Activated CD8-positive, alpha-beta memory T cell treated with anti-CD3 and anti-CD28 coated beads for 48 hours (primary cell): ENCODE measurements at places on chromosomes 4 and X.

GRCh38 chr4:37381040-37381668 is 136.6 kb downstream of the NWD2 start:
- no peak for DNase-seq

- DNase-seq: peak; percentile 61
Observed at GRCh38 chrX:40735325-40736169, at the start of gene MED14. TSS of gene MED14 (minus strand) at chrX:40735542. CDS start at chrX:40735412, 130 bp downstream.

DNA sequence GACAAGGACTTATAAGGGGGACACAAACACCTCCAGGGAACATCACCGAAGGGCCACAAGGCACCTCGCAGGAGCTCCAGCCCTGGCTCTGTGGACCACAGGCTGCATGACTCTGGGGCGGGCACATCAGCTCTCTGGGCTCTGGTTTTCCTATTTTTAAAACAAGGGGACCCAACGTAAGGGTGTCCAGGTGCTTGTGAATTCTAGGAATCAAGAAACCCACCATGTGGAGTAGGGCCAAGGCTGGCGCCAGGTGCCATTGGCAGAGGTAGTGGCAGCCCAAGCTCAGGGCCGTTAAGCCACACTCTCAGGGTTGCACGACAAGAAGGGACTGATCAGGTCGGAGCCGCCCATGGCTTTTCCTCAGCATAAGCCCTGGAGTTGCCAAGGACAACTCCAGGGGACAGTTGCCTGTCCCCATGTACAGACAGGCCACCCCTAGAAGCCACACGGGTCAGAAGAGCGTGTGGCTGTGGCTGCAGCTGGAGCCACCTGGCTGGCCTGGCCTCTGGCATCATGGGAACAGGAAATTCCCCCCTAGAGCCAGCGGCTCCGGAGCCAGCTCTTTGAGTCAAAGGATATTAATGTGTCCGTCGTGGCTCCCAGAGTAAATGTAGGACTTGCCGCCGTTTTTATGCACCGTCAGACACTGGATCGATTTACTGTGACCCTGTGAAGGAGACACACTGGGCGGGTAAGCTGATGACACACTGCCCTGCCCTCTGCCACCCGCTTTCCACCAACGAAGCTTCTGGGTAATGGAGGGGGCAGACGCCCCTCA is 32.5 kb downstream of the WDR1 start:
- DNase-seq: no peak

GRCh38 chr4:2648159-2648814 is 107.8 kb downstream of the TNIP2 start:
- DNase-seq: no peak

GRCh38 chr4:174696657-174697056 is 132.4 kb downstream of the GLRA3 start:
- DNase-seq: no peak

GRCh38 chr4:37710491-37710890 is 24.3 kb upstream of the RELL1 start:
- DNase-seq: no peak

DNA sequence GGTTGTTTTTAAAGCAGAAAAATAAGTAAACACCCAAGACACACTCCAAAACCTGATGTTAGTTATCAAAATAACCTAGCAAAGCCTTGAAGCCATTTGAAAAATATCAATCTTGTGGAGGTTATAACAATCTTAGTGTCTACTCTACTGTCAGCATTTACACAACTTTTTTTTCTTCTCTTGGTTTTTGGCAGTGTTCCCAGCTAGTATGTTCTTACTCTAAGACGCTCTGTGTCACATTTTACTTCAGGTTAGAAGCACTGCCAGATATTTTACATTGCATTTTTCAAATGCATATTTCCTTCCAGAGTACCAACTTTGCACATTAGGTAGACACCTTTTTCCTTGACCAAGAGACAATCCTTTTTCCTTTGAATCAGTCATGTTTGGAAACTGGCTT is 114.0 kb upstream of the INPP4B start:
- no peak for DNase-seq

DNA sequence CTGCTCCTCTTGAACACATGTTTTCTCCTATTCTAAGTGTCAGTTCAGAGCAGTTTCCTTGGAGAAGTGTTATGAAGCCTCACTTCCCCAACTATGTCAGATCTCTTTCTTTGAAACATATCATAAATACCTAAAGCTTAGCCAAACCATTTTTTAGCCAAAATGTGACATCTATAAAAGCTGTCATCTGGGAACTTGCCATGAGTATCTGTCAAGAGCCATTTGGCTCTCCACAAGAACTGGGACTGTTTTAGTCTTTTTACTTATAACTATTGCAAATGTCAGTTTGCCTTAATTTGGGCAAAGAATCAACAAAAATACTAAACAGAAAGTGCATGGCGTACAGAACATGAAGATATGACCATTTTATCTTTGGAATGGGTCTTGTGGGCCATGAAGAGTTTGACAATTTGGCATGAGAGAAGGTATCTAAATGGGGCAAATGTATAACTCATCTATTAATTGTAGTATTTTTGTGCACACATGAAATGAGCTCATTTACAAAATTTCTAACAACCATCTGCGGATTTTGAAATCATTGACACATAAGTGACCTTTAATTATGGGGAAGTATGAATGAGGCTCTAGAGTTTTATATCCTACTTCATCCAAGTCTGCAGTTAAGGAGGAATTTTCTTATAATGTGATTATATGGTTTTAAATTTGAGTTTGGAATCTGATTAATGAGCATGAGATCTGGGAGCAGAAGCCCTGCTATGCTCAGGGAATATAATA is 129.1 kb upstream of the PACRGL start:
- DNase-seq: no peak

- DNase-seq: no peak
Observed at GRCh38 chrX:38935561-38935960, 134.3 kb downstream of the MID1IP1 start.

DNA sequence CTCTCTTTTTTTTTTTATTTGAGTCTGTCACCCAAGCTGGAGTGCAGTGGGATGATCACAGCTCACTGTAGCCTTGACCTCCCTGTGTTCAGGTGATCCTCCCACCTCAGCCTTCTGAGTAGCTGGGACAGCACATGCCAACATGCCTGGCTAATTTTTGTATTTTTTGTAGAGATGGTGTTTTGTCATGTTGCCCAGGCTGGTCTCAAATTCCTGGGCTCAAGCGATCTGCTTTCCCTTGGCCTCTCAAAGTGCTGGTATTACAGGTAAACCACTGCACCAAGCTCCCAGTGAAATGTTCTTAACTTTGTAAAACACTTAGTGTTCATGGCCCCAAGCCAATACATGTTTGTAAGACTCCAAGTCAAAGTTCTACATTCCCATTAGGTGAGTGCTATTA is 316.1 kb downstream of the KCTD8 start:
- DNase-seq: no peak

- DNase-seq: no peak
Observed at GRCh38 chr4:1427010-1427409, 20.8 kb upstream of the NKX1-1 start.

GRCh38 chrX:40167233-40167849 is 69.6 kb upstream of the BCOR start:
- no peak for DNase-seq

DNA sequence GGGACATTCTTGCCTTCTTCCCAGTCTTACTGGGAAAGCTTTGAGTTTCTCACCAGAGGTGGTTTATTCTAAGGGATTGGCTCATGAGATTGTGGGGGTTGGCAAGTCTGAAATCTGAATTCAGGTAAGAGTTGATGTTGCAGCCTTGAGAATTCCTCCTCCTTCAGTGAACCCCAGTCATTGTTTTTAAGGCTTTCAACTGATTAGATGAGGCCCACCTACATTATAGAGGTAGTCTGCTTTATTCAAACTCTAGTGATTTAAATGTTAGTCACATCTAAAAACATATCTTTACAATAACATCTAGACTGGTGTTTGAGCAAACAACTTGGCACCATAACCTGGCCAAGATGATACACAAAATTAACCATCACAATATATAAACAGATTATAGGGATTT is 156.5 kb upstream of the MED14 start:
- no peak for DNase-seq

DNA sequence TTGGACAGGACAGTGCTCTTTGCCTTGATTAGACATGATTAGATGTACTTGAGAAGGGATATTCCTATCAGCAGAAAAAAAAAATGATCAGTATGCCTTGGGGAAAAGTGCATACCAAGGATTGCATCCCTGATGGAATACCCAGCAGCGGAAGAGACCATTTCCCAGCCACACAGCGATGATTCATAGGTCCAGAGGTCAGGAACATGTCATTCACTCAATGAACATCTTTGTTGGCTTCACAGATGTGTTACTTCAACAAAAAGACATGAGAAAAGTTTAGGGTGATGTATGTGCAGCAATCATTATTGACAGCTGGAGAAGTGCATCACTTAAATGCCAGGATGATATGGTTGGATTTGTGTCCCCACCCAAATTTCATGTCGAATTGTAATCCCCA is 293.5 kb downstream of the ZNF674 start:
- DNase-seq: no peak

GRCh38 chrX:75045369-75045768 is 110.7 kb downstream of the ABCB7 start:
- no peak for DNase-seq

DNA sequence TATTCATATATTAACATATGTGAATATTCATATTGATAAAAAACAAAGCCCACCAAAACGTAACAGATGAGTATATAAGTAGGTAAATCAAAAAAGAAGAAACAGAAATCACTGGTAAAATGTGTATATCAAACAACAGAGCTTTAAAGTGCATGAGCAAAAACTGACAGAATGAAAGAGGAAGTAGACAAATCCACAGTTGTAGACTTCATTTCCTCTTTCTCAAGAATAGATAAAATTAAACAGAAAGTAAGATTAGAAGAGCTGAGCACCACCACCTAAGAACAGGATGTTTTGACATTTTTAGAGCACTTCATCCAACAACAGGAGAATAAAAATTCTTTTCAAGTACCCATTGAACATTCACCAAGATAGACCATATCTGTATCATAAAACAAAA is 64.6 kb downstream of the CNKSR2 start:
- no peak for DNase-seq

DNA sequence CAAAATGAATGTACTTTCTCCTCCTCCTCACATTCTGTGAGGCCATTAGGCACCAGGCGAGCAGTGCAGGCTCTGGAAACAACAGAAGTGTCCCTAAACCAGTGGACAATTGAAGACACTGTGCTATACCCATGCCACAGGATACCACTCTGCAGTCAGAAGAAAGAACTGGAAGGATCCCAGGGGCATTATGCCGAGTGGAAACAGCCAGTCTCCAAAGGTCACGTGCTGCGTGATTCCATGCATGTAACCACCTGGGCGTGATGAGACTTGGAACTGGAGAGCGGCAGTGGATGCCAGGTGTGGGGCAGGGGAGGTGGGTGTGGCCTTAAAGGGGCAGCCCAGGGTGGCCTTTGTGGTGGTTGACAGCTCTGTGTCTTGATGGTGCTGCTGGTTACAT is 139.4 kb downstream of the EVC2 start:
- no peak for DNase-seq

DNA sequence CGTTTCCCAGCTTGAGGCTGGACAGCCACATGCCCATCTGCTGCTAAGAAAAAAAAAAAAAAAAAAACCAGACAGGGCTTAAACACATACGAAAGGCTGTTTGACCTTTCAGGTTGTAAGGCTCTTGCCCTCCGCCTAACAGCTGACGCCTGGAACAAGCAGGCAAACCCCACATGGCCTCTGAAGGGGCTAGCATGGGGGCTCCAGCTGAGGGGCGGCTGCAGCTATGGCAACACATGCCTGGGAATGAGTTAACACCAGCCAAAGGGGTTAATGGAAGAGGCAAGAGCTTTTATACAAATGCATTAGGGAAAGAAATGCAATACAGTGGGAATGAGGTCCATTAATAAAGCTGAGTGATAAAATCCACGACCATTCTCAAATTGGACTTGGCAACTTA is 183.6 kb downstream of the ENOX2 start:
- no peak for DNase-seq

DNA sequence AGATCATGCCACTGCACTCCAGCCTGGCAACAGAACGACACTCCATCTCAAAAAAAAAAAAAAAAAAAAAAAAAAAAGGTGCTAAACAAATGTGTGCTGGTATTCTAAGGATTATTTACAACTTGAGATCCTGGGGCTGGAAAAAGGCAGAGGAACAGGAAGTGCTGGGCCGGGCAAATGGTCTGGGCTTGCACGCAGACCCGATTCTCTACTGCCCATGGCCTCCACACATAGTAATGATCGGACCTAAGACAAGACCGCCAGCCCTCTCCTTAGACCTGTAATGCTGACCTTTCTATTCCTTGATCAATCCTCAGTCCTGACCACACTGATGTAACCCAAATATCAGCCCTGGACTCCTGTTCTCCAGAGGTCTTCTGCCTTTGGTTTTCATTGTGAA is 67.8 kb downstream of the EFNB1 start:
- no peak for DNase-seq

DNA sequence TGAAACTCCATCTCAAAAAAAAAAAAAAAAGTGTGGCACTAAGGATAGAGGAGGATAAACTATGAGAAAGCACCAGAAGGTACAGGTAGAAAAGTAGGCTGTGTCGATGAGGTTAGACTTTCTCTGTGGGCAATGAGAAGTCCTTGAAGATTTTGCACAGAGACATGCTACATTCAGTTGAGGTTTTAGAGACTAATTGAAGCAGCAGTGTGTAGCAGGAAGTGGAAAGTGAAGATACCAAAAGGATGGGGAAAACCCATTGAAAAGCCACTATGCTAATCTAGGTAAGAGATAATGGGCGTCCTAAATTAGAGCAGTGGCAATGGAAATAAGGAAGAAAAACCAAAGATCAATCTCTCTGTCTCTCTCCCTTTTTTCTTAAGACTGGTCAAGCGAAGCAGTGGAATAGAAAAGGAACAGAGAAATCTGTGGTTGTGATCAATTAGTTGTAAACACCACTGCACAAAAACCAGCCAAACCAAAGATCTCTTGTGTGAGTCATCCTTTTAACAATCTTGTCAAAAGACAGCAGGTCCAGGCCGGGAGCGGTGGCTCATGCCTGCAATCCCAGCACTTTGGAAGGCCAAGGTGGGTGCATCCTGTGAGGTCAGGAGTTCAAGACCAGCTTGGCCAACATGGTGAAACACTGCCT is 3.5 kb downstream of the SPINK2 start:
- no peak for DNase-seq

- no peak for DNase-seq
Observed at GRCh38 chr4:175106301-175106700, 188.1 kb downstream of the ADAM29 start.

- DNase-seq: no peak
Observed at GRCh38 chr4:68962868-68963267, 11.3 kb upstream of the UGT2A3 start.

DNA sequence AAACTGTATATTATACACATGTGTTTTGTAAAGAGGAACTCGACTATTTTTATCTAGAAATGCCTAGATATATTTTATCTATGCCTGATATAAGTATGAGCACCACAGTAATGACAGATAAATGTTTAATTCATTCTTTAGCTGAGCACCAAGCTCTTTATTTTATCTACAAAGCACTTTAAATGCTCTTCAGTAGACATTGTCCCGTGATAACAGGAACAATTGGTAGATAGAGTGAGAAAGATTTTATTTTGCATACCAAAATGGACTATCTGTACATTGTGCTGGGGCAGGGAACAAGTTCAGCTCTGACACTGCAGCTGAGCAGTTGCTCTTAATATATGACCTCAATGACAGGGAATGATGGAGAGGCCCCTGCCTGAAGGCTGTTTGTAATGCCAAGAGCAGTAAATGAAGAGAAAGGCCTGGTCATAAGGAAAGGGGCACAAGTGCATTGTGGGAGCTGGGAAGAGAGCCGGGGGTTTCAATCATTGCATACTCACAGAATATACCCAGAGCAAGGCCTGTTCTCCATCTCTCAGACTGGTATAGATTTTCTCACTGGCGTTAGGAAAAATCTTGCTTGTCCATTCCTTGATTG is 57.3 kb downstream of the SEPTIN11 start:
- DNase-seq: no peak

GRCh38 chr4:51890760-51891159 is 47.8 kb downstream of the DCUN1D4 start:
- no peak for DNase-seq
